AG04450 (cell line): ENCODE measurements at places on chromosomes 5 and 9.

- no peak for DNase-seq
These were observed 72.0 kb upstream of the SLC44A1 start for GRCh38 chr9:105172436-105172835.

DNA sequence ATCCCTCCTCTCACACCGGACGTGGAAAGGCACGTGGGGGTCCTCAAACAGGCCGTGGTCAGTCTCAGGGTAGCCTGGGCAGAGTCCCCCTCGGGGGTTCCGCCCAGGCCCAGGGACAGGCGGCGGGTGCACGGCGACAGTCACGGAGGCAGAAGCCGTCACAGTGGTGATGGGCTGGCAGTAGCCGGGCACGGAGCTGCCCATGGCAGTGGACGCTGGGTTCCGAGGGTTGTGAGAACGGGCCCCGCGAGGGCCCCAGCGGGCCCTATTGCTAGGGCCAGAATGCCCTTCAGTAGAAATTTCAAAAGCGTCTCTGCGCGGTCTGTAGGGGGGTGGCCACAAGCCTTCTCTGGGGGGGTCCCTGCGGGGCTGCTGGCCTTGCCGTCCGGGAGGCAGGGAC lies 69.8 kb downstream of the PTCH1 start:
- DNase-seq = no peak

DNA sequence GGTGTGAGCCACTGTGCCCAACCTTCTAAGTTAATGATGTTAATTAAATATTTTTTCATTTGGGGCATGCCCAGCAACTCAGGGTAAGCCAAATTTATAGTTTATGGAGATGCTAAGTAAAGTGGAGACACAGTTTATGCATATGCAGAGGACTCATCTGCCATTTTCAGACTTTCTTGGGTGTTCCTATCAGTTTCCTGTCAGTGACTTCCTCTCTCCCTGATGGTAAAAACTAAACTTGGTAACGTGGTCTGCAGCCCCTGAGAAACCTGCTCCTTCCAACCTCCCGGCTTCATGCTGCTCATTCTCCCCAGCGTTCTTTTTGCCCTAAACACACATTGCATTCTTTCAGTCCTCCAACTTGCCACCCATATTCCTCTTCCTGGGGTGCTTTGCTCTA lies 48.4 kb upstream of the TUT7 start:
- no peak for DNase-seq

DNA sequence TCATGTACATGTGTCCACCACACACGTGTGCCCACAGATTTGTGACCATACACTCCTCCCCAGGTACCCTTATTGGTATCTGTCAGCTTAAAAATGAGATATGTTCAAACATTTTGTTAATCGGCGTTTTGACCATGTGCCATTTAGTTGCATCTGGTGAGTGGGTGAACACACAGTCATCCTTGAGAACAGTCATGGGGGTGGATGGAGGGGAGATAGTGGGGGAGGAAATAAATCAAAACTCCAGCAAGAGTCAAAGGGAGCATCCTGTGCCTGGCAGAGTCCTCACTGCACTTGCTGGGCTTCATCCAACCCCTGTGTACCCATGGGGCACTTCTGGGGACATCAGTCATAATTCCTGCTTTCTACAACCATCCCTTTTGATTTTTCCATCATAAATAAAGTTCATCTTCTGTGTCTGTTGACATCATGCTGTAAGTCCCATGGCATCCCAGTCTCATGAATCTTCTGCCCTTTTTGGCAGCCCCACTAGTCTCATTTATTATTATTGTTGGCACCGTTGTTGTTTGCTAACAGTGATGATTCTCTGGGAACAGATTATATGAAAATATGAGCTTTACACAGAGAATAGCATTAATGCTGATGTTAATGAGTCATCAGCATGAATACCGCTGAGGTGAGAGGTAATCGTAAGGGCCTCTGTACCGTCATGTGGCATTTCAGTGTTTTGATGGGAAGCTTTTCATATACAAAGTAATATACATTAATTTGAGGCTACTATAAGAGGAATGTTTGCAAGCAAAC lies 24.4 kb upstream of the CLK4 start:
- DNase-seq = no peak

DNA sequence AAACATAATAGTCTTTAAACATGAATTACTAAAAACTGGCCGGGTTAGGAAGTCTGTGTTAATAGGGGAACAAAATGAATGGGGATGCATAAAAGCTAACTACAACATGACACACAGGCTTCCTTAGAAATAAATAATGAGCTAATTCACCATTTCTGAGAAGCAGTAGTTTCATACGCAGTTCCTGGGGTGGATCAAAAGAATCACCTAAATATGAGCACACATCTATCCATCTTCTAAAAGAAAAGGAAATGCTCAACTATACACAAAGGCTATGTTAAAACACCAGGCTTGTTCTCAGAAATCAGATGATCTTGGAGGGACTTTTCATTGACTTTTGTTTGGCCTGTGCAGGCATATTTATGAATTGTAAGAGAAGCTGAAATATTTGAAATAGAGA lies 373.0 kb downstream of the ARRDC3 start:
- DNase-seq = no peak

GRCh38 chr9:82681809-82682208 lies 381.1 kb downstream of the RASEF start:
- no peak for DNase-seq

GRCh38 chr9:126699401-126699881 lies 85.7 kb downstream of the LMX1B start:
- DNase-seq = no peak

- DNase-seq = no peak
These were observed 68.0 kb upstream of the MAMDC2 start for GRCh38 chr9:69975681-69976080.
